Left ventricle myocardium superior (tissue), 1 donor: ENCODE measurements at places on chromosomes 2 and 18. TPM values are rescaled to one million over a fixed set of nuclear protein-coding genes. Genes with fewer than 3 reads are reported as not detected.

DNA sequence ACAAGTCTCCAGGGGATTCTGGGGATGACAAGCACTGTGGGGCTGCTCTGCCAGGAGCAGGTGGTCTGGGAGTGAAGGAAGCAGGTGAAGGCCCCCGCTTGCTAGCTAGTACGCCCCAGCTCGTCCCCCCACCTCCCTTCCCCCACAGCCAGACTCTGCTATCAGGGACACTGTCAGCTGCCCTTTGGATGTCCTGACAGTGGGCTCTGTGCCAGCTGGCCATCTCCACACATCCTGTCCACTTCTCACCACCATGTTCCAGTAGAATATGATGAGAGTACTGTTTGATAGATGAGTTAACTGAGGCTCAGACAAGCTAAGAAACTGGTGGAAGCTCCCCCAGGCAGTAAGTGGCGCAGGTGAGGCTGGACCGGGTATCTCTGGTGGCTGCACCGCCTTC lies 276.2 kb downstream of the CELF4 start:
- peak; percentile 49 for DNase-seq

DNA sequence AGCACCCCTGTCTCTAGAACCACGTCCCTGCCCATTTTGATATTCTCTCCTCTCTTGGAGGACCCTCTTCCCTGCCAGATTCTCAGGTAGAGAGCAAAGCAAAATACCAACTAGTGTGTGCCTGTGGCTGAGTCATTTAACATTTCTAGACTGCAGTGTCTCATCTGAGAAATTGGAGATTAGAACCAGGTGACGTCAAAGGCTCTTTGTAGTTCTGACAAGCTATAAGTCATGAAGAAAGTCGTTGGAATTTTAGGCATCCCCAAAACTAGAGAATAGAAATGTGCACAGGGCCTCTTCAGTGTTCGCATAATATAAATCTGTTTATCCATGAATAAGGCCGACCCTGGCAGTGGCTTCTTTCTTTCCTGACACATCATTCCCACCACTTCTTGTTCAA lies 74.4 kb upstream of the TANC1 start:
- no peak for DNase-seq

DNA sequence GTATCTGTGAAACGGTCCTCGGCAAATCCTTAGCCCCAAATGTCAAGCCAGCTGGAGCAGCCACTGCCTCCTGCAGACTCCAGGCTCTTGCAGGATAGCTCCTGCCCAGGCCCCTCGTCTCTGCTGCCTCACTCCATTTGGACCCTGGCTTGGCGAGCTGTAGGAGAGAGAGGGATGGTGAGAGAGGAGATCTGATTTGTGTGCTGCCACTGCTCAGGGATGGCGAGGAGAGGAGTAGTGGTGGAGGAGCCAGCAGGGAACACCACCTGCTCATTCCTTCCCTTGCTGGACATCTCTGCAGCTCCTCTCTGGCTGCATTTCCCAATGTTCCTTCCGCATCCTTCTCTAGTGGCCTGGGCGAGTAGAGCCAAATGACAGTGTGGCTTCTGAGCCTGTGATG lies 109.1 kb upstream of the NCK2 start:
- no peak for DNase-seq

DNA sequence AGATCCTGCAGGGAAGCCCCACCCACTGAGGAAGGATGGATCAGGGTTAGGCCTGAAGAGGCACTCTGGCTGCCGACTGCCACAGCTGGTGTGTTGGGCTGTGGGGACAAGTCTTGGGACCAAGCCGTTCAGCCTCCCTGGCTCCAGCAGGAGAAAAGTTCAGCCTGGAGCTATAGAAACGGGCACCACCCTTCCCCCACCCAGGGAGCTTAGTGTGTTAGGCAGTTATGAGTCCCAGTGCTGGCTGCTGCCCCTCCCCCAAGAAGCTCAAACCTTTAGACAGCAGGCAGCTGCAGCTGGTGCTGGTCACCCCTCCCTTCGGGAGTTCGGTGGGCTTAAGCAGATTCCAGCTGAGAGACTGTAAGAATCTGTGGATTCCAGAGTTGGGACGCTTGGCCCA lies 447.1 kb upstream of the HS6ST1 start:
- no peak for DNase-seq

GRCh38 chr2:86649119-86649947 lies 25.7 kb upstream of the RNF103 start:
- no peak for DNase-seq

GRCh38 chr2:214076527-214076926 lies 334.3 kb upstream of the VWC2L start:
- DNase-seq = no peak

DNA sequence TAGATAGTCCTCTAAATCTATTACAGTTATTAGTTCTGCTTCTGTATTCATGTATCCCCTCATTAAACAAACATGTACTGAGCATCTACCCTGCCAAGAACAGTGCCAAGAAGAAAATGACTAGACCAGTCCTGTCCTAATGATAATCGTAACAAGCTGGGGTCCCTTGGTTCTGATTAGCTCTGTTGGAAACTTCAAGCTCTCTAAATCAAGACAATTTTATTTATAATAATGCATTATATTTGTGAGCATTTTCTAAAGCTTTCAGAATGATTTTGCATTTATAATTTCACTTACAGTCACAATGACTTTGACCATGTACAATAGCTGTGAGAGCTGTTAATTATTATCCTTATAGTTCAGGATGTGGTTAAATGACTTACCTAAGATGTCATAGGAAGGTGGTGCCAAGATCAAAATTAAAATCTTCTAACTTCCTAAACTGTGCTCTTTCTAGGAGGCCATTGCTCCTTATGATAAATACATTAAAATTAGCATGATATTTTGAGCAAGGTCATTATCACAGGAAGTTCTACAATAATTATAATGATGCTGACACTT lies 336.5 kb upstream of the SLC39A10 start:
- no peak for DNase-seq

GRCh38 chr18:59744271-59744721 lies 47.1 kb upstream of the CCBE1 start:
- no peak for DNase-seq

- DNase-seq = no peak
Observed at GRCh38 chr2:101520246-101520645, 45.3 kb upstream of the RFX8 start.

- no peak for DNase-seq
Observed at GRCh38 chr2:8144785-8145184, 537.1 kb upstream of the ID2 start.

GRCh38 chr2:33709951-33710350 lies 110.9 kb upstream of the FAM98A start:
- DNase-seq = no peak

- DNase-seq = no peak
Observed at GRCh38 chr2:65112633-65113032, 17.3 kb downstream of the RAB1A start.

- no peak for DNase-seq
Observed at GRCh38 chr2:218043100-218043499, 26.0 kb upstream of the RUFY4 start.

- no peak for DNase-seq
Observed at GRCh38 chr2:239874636-239875356, 150.3 kb downstream of the NDUFA10 start.

DNA sequence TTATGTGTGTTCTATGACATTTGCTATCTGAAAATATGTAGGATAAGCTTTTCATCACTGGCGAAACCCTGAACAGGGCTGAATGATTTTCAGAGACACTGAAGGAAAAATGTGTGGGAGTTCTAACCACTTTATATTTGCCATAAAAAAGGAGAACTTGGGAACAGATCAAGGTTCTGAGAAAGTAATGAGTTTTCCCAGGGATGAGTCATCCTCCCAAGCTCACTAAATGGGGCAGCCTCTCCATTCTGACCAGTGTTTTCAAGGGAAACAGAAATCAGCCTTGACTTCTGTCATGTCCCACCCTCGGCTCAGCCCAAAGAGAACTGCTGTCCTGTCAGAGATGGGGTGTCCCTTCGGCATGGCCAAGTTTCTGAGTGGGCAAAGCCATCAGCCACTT lies 2109.8 kb upstream of the CELF4 start:
- no peak for DNase-seq

DNA sequence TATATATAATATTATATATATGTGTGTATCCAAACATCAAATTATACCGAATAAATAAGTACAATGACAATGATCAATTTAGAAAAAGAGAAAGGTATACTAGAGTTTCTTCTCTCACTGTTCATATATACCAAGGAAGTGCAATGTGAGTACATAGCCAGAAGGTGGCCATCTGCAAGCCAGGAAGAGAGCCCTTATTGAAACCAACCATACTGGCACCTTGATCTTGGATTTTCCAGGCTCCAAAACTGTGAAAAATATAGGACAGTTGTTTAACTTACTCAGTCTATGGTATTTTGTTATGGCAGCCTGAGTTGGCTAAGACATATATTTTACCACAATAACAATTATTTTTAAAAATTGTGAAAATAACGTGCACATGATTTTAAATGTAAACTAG lies 1490.2 kb upstream of the SLC39A10 start:
- no peak for DNase-seq

GRCh38 chr18:45666520-45666919 lies 51.2 kb downstream of the SLC14A2 start:
- no peak for DNase-seq

DNA sequence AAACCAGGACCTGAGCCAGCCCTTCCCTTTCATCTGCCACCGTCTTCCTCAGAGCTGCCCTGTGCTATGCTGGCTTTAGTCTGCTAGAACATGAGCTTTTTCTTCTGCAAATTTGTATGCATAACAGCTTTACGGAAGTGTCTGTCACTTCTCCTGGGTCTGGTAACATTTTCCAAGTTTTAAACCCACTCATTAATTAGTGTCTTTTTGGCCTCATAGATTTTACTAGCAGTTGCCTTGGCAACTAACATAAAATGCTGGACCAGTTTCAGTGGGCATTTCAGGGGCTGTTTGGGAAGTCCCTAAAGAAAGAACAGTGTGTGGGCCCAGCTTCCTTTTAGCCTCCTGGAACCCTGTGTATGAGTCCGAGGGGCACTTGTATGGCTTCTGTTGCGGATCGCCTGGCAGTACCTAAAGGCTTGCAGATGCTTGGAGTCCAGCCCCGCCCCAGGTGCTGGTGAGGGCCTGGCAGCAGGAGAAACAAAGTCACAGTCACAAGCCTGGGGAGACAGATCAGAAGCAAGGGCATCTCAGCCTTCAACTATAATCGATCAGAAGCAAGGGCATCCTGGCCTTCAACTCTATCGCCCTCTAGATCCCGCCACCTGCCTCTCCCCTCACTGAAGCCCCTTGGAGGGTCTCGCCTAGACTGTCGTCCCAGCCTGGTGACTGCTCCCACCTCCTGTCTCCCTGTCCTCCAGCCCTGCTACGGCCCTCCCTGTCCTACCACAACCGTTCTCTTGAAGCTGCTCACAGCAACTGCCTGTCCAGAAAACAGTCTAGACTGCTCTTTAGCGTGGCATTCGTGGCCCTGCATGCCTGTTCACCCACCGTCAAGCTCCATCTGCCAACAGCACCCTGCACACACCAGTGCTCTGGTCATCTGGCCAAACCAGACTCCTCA lies 36.8 kb upstream of the MAPRE3 start:
- no peak for DNase-seq

DNA sequence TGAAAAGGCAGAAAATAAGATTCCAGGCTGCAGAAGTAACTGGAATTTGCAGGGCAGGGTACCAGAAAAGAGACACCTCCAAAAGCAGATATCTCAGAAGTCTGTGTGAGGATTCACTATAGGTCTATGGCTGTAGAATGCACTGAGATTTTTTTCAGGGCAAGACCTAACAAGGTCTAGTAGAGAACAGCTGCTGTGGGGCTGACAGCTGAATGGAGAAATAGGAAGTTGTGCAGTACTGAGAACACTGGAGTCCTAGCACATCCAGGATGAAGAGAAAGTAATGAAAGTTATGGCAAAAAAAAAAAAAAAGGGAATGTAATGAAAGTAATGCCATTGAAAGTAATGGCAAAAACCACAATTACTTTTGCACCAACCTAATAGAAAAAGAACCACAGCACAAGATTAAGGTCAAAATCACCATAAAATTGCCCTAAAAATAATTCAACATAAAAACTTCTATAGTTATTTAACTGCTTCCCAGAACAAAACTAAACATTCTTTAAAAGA lies 57.3 kb downstream of the CPO start:
- DNase-seq = no peak

DNA sequence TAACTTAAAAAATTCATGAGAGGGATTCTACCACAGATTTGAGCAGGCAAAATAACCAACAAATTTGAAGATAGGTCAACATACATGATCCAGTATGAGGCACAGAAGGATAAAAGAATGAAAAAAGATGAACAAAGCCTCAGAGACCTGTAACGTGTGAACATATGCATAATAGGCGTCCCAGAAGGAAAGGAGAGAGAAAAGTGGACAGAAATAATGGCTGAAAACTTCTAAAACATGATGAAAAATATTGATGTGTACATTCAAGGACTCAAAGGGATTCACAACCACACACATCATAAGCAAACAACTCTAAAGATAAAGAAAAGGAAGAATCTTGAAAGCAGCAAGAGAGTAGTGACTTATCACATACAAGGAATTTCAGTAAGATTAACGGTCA lies 100.1 kb upstream of the PARD3B start:
- DNase-seq = no peak

DNA sequence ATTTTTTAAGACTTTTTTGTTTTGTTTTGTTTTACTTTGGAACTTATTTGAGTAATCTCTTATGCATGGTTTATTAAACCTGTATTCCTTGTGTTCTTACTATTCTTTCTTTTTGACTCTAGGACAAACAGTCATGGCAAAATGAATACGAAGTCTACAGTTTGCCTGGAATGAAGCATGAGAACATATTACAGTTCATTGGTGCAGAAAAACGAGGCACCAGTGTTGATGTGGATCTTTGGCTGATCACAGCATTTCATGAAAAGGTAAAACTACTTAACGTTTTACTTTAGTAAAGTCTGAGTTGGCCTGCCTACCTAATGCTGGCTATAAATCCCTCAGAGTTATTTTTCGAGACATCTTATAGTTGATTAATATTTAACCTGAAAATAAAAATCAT lies 72.3 kb downstream of the ACVR2A start:
- no peak for DNase-seq

Gene SERPINB12
- not detected for total RNA-seq

Gene PCARE
- 0.84 TPM for total RNA-seq

Gene FBXO36
- 0.55 TPM for total RNA-seq

Gene IL1RN
- 0.57 TPM for total RNA-seq

Gene MEIS1
- total RNA-seq = 40.8 TPM

Gene LBX2
- total RNA-seq = 0.52 TPM

Gene ALPG
- total RNA-seq = not detected

Gene ALPI
- total RNA-seq = not detected

Gene PAPOLG
- 8.2 TPM for total RNA-seq

Gene LRRTM1
- total RNA-seq = 0.40 TPM

Gene SGPP2
- 30.6 TPM for total RNA-seq

Gene PTPN2
- total RNA-seq = 11.7 TPM

Gene GATA6
- total RNA-seq = 62.3 TPM

Gene TCF4
- total RNA-seq = 62.8 TPM
